T-helper 2 cell treated with Interferon-gamma antibody and Interleukin-4, amounts not matched to agents 100 ng/mL and 5 ng/mL, for 36 hours (primary cell): ENCODE measurements at places on chromosomes 11 and 22. TPM values are rescaled to one million over a fixed set of nuclear protein-coding genes. Genes with fewer than 3 reads are reported as not detected.

Gene FAT3
- not detected in 2 replicates for total RNA-seq

Gene DLG2
- total RNA-seq = 0.61 and 1.0 TPM in 2 replicates

Gene KDM4F
- total RNA-seq = not detected in 2 replicates

Gene ALG8
- total RNA-seq = 65.2 and 66.7 TPM in 2 replicates

Gene TECTA
- total RNA-seq = 0.16 and 0.18 TPM in 2 replicates

Gene AIFM3
- 0.36 and 0.41 TPM in 2 replicates for total RNA-seq

Gene LMNTD2
- 1.6 and 2.4 TPM in 2 replicates for total RNA-seq

Gene FGF19
- not detected in 2 replicates for total RNA-seq

Gene AASDHPPT
- 30.8 and 31.8 TPM in 2 replicates for total RNA-seq

Gene VWCE
- total RNA-seq = 2.9 and 3.8 TPM in 2 replicates

Gene CHID1
- 51.8 and 58.9 TPM in 2 replicates for total RNA-seq

Gene OR51B2
- not detected in 2 replicates for total RNA-seq

Gene ISX
- total RNA-seq = not detected in 2 replicates

Gene HPX
- total RNA-seq = 0.18 and 0.36 TPM in 2 replicates

Gene PICK1
- total RNA-seq = 10.0 and 11.3 TPM in 2 replicates

Gene LYVE1
- not detected in 2 replicates for total RNA-seq

Gene CHRM1
- total RNA-seq = not detected in 2 replicates

Gene CNGA4
- 0.16 and 0.23 TPM in 2 replicates for total RNA-seq

Gene IL10RA
- 348 and 364 TPM in 2 replicates for total RNA-seq

Gene TIRAP
- 14.8 and 17.6 TPM in 2 replicates for total RNA-seq

Gene UBTFL1
- total RNA-seq = not detected in 2 replicates

Gene INPP5J
- 0.30 TPM in 1 of 2 replicates, not detected in the other for total RNA-seq

Gene MAPK8IP1
- 0.66 and 0.80 TPM in 2 replicates for total RNA-seq

Gene MMP1
- total RNA-seq = not detected in 2 replicates

Gene CD82
- total RNA-seq = 222 and 228 TPM in 2 replicates

Gene BCO2
- total RNA-seq = 1.1 and 1.4 TPM in 2 replicates

Gene POU2AF3
- total RNA-seq = not detected in 2 replicates

Gene ACR
- total RNA-seq = not detected in 2 replicates

Gene GTF2H1
- 60.3 and 61.2 TPM in 2 replicates for total RNA-seq

Gene OR5D16
- total RNA-seq = not detected in 2 replicates

Gene MMP13
- not detected in 2 replicates for total RNA-seq

Gene MYBPC3
- not detected in 2 replicates for total RNA-seq

Gene MMP20
- not detected in 2 replicates for total RNA-seq

Gene LRRC51
- total RNA-seq = 6.4 and 7.5 TPM in 2 replicates

Gene UCP3
- 2.7 and 3.6 TPM in 2 replicates for total RNA-seq

Gene LDHAL6A
- 0.11 TPM in 1 of 2 replicates, not detected in the other for total RNA-seq

Gene WNT11
- not detected in 2 replicates for total RNA-seq

Gene GLB1L3
- total RNA-seq = 10.3 and 11.3 TPM in 2 replicates

Gene PACSIN3
- total RNA-seq = 5.7 and 5.9 TPM in 2 replicates

Gene OR52E8
- not detected in 2 replicates for total RNA-seq

Gene SHANK2
- not detected in 2 replicates for total RNA-seq

Gene GGTLC2
- total RNA-seq = not detected in 2 replicates

Gene MYEOV
- not detected in 2 replicates for total RNA-seq

Gene RAB30
- 8.8 and 9.4 TPM in 2 replicates for total RNA-seq

Gene RFPL1
- total RNA-seq = 0.11 TPM in 1 of 2 replicates, not detected in the other

Gene SHISAL1
- not detected in 2 replicates for total RNA-seq

Gene PRG3
- not detected in 2 replicates for total RNA-seq

Gene ALDH3B1
- not detected in 2 replicates for total RNA-seq

Gene SCUBE1
- 0.11 and 0.14 TPM in 2 replicates for total RNA-seq
